Mammary epithelial cell (primary cell): ENCODE measurements at places on chromosomes 7 and 10. TPM values are rescaled to one million over a fixed set of nuclear protein-coding genes. Genes with fewer than 3 reads are reported as not detected.
A peak's percentile ranks its signal among the peaks of the same experiment; 100 is the strongest.

The SPRN gene
- total RNA-seq: 3.7 TPM

The TMEM184A gene
- total RNA-seq: 9.2 TPM

The CCDC146 gene
- total RNA-seq: 2.3 and 3.1 TPM in 2 replicates

GRCh38 chr10:78557433-78557925, 511.3 kb upstream of the ZMIZ1 start:
- no peak for DNase-seq

- peak; percentile 41 for DNase-seq
Observed at GRCh38 chr7:16395121-16395520, 26.2 kb downstream of the CRPPA start.

DNA sequence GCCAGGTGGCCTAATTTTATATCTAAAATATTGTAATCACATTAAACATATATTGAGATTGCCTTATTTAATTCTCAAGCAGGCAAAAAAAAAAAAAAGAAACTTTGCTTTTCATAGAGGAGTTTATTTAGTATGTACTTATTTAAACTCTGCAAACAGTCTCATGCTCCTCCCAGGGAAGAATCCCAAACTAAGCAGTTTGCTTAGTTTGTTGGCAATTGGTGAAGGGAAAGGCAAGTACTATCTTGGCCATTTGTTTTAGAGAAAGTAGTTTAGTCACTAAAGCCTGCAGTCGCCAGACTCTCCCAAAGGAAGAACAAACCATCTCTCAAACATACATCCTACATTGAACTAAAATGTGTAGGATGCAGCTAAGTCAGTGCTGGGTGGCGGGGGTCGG, 226.8 kb downstream of the CDC14C start:
- DNase-seq: no peak

GRCh38 chr10:56881218-56881617, 520.2 kb upstream of the ZWINT start:
- no peak for DNase-seq

- no peak for DNase-seq
Observed at GRCh38 chr7:150481922-150482321, 31.5 kb downstream of the GIMAP8 start.

DNA sequence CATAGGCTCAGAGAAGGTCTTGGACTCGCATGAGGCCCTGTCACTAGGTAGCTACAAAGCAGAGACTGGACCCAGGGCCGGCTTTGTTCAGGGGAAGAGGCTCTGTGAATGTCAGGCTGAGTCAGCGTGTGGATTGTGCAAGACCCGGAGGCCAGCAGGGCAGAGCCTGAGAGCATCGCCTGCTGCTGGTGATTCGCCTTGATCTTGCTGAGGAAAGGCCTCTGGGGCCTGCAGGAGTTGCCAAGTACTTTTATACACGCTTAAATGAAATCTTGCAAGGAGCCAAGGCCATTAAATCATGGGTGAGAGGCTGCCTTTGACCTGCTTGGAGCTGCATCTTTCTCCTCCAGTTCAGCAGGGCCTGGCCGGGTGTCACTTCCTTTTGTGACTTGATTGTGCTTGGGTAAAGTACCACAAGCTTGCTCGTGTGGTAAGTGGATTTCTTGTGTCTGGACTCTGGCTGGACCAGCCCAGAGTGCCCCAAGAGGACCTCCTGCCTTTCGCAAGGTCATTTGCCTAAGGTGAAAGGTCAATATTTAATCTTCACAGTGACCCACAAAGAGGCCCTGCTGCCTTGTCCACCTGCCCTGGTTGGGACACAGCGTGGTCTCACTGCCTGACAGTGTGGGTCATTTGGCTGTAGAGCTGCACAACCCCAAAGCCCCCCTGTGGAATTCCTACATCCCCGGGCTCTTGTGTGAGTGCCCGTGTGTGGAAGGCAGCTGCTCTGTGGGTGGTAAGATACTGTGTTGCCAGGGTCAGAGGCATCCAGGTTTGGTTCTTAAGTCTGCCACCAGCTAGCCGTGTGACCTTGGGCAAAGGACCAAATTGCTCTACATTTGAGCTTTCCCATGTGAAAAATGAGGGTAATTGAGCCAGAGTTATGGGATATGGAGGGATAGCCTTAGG, 38.6 kb upstream of the SH2D4B start:
- DNase-seq: peak; percentile 94

The MYL10 gene
- not detected in 2 replicates for total RNA-seq

- DNase-seq: no peak
Observed at GRCh38 chr7:90625051-90625450, 28.9 kb downstream of the CDK14 start.

The ANXA7 gene
- total RNA-seq: 107 TPM

DNA sequence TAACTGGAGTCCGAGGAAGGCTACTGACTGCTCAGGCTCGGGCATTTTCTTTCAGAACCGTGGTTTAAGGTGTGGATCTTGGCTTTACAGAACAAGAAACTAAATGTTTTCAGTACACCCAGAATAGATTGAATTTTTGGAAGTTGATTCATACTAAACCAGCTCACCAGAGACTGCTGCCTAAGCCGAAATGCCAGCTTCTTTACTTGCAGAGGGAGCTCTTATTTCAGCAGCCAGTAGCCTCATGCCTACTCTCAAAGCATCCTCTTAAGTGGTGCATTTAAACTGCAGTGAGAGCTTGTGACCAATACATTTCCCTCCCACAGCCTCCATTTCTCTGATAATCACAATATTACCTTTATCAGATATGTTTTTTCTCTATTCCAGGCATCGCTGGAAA, 615.1 kb downstream of the SUGCT start:
- peak; percentile 20 for DNase-seq

- no peak for DNase-seq
Observed at GRCh38 chr7:117750612-117751563, 122.4 kb downstream of the CTTNBP2 start.

The GNAT3 gene
- not detected for total RNA-seq

GRCh38 chr10:128451879-128452278, 325.7 kb upstream of the MKI67 start:
- DNase-seq: no peak

DNA sequence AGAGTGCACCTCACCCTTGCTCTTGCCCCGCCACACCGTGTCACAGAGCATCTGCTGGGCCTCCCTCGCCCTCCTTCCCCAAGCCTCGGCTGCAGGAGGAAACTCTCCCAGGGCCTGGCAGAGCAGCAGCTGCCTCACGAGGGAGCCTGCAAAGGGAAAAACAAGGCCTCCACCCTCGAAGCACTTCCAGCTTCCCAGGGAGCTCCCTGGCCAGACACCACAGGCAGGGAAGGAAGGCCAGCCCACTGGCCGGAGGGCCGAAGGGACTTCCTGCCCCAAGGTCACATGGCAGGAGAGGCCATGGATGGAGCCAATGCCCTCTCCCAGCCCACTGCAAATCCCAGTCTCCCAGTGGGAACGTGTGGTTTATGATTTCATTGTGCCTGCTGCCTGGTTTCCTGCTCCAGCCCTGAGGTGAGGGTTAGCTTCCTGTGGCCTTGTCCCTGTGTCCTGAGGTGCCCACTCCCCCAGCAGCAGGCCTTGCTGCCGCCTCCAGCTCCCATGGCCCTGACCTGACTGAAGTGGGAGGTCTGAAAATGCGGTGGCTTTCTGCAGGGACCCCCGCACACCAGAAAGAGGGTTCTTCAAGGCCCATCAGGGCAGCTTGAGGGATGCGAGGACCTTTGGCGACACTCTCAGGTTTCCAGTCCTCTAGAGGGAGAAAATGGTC, 100.5 kb upstream of the PPIF start:
- no peak for DNase-seq

The COPS6 gene
- 32.7 TPM for total RNA-seq

DNA sequence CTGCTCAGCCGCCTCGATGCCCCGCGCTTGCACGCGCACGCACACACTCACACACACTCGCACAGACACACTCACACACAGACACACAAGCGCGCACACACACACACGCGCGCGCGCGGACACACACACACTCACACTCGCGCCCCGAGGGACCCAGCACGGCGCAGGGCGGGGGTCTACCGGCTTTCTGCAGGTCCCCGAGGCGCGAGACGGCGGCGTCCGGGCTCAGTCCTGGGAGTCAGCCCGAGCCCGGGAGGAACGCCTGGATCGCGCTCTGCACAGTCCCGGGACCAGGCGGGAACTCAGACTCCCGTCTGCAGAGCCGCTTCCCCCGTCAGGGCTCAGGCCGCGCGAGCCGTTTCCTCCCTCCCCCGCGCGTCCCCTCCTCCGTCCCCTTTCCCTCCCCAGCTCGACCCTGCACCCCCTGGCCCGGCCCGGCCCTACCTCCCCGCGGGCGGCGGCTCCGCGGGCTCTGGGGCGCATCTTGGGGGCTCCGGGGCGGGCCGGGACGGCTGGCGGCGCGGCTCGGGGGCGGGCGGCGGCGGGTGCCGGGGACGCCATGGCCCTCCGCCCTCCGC, 464 bp downstream of the DENND2A start:
- DNase-seq: no peak

DNA sequence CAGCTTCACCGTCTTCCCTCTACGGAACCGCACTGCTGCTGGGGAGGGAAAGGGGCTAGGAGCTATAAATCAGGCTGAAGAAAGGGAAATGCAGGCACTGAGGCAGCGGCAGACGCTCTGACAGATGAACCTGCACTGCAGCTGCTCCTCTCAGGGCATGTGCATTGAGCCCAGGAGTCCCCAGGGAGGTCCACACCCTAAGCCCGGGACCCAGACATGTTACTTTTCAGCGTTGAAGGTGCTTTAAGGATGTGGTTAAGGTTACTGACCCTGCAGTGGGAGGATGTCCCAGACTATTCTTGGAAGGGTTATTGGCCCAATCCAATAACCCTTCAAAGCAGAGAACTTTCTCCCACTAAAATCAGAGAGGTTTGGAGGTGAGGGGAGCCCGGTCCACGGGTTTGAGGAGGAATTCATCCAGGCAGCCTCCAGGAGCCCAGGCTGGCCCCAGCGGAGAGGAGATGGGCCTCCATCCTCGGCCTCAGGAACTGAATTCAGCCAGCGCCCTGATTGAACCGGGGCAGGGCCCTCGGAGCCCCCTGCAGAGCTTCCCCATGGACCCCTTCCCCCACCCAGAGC, 75.4 kb downstream of the ADARB2 start:
- DNase-seq: no peak

- no peak for DNase-seq
Observed at GRCh38 chr10:23439452-23439960, 631 bp downstream of the OTUD1 start.

DNA sequence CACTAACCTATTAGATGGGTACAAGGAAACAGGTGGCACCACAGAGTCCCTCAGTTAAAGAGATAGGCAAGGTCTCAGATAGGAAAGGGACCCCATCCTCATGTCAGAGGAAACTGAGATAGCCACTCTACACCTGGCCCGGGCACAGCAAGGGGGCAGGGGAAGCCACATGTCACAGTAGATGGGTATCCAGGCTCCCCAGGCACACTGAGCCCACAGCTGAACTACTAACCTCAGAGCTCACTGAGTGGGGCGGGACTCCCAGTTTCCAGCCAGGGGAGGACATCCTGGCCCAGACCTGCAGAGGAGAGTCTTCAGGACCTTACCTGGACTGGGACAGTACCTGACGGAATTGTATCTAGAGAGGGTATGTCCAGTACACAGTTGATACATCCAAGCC, 3.7 kb upstream of the CDHR1 start:
- DNase-seq: no peak

The DNAJC1 gene
- total RNA-seq: 56.5 TPM

DNA sequence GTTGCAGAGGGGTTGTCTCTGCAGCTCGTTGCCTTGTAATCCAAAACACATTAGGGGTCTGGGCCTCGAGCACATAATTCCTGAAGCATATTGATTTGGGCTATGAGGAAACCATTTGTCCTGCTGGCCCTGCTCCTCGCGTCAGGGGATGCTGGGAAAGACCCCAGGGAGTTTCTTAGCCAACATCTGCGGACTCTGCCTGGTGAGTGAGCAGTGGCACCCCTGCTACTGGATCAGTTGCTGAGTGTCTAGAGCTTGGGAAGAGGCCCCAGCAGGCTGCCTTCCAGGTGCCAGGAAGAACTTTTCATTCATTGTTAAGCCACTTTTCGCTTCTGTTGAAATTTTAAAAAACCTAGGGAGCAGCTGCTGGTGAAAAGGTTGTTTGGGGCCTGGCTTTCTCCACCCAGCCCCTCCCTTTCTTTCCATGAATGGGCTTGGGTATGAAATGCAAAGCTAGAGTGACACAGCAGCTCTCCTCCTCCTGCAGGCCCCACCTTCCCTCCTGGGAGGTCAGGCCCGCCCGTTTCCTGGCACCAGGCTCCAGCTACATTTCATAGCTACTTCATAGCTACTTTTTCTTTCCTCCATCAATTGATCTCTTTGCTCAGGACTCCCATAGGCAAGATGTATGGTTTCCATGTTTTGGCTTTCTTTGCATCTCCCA, 26.8 kb downstream of the TACR2 start:
- no peak for DNase-seq

DNA sequence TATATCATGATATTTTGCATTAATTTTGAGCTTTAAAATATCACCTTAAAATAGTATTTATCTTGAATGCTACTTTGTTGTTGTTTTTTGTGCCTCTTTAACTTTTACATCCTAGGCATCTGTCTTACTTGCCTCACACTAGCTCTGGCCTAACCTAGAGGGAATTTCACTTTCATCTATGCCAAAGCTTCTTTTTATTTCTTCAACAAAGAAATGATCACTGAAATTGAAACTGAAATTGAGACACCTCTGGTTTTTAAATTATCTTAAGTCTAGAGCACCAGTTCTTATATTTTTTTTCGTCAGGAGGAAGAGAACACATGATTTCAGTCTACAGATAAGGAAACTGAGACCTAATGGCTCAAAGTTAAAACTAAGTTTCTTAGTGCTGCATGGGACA, 3.5 kb upstream of the SCIN start:
- DNase-seq: no peak

- DNase-seq: no peak
Observed at GRCh38 chr10:47214520-47214919, 85.5 kb upstream of the GDF10 start.

DNA sequence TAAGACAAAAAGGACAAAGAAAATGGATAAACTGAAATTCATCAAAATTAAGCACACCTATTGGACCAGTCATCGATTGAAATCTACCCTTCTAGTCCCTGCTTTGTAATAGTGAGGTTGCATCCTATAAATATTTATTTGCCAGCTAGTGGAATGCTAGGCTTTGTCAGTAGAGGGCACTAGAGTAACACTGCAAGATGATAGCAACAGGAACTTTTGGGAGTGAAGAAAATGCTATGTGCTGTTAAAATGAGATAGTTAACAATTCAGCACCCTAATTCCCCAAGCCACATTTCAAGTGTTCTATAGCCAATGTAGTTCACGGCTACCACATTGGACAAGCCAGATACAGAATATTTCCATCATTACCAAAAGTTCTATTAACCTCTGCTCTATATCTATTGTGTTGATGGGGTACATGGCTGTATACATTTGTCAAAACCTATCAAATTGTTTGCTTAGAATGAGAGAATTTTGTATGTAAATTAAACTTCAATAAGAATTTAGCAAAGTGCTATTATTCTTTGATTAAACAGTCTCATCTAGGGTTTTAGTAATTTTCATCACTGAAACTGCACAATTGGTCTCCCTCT, 69.8 kb downstream of the LSMEM1 start:
- DNase-seq: peak; percentile 60

GRCh38 chr7:51198654-51199053, 118.0 kb downstream of the COBL start:
- DNase-seq: no peak

DNA sequence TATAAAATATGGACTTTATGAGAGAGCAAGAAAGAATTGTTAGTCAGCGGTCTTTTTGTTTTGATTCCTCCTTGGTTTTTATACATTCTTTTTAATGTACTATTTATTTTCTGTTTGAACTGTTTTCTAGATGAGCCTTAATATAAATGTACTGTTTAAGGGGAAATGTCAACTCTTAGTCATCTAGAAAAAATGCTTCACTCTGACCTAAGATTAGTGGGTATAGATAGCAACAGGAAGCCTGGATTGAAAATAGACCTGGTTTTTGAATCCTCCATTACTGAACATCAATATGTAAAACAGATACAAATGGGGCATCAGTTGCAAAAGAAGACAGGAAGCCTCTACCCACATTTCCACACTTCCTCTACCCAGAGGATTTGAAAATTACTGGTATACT, 87.8 kb downstream of the CHRM2 start:
- DNase-seq: no peak
